ENCODE measurements at places on chromosomes 3 and 15.
A peak's percentile ranks its signal among the peaks of the same experiment; 100 is the strongest.

DNA sequence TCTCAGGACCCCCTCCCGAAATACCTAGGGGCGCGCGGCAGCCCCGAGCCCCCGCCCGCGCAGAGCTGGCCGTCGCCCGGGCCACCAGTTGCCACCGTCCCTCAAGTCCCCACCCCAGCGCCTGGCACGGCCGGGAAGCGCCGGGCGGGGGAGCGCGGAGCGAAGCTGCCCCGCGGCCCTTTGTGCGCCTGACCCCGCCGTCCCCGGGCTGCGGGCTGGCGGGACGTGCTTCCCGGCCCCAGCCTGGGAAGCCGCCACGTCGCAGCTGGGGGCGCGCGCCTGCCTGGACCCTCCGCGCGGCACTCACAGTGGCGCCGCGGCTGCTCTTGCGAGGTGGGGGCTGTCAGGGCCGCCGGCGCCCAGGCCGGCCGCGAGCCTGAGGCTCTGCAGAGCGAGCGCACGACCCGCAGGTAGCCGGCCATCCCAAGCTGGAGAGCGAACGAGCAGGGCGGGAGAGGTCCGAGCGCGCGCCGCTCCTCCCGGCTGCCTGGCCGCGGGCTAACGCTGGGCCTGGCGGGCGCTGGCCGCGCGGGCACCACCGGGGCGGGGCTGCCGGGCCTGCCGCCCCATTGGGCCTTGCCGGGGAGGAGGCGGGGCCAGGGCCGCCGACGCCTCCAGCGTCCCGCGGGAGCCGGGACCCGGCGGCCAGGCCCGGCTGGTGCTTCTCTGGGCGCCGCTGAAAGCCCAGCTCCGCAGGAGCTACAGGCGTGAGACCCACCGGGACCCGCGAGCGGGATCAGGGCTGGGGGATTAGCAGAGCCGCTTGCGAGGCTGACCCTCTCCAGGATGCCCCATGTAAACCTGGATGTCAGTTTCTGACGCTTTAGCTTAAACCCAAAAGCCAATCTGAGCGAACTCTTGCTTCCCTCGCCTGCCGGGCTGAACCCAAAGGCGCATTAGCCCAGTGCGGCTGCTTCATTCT is at the start of gene IDH2:
Gene IDH2, minus strand, starts transcription at position 500 of the 922 bp plus-strand sequence. Its CDS starts 78 bp downstream, at position 422.
- peak; percentile 87 for DNase-seq

- DNase-seq: no peak
These were observed 265.6 kb upstream of the ATP11B start for GRCh38 chr3:182527745-182528144.

- DNase-seq: no peak
These were observed 26.4 kb downstream of the ANXA2 start for GRCh38 chr15:60371175-60372051.

DNA sequence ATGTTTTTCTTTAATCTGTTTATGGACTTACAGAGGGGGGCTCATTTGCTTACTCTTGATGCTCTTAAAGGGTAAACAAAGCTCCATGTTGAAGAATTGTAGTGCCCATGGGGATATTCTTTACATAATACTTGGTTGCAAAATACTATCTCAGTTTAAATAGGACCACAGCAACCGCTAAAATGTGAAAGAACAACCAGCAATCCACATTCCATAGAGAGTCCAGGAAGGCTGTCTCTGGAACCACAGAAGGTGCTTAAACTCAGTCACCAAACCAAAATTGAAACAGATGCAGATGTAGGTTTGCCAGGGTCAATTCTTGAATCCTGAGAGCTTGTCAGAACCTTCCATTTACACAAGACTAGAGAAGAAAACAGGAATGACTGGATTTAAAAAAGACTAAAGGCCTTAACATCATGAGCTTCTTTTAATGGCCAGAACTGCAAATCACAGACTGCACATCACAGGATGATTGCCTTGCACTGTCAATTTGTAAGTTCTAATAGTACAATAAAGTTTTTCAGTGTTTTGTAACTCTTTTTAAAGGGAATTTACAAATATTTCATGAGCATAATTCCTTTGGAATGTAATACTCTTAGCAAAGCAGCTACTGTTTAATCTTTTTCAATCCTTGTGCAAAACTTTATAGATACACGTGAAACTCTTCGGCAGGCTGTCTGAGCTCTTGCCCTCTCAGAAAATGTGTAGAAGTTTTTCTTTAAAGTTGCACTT is 661.6 kb downstream of the SI start:
- DNase-seq: no peak

DNA sequence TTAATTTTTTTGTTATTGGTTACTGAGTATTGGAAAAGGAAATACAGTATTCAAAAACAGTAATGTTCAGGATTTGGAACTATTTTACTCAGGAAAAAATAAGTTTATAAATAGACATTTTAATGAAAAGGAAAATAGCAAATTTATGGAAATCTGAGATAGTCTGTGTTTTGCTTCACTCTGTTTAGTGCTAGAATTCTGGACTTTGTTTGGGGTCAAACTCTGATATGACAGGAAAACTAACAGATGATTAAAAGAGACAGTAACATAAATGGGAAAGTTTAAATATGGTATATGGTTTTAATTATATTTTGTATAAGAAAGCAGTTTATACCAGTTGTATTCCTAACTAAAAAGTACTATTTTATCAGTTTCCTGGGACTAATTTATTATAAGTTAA is 17.4 kb downstream of the SETD5 start:
- DNase-seq: no peak

DNA sequence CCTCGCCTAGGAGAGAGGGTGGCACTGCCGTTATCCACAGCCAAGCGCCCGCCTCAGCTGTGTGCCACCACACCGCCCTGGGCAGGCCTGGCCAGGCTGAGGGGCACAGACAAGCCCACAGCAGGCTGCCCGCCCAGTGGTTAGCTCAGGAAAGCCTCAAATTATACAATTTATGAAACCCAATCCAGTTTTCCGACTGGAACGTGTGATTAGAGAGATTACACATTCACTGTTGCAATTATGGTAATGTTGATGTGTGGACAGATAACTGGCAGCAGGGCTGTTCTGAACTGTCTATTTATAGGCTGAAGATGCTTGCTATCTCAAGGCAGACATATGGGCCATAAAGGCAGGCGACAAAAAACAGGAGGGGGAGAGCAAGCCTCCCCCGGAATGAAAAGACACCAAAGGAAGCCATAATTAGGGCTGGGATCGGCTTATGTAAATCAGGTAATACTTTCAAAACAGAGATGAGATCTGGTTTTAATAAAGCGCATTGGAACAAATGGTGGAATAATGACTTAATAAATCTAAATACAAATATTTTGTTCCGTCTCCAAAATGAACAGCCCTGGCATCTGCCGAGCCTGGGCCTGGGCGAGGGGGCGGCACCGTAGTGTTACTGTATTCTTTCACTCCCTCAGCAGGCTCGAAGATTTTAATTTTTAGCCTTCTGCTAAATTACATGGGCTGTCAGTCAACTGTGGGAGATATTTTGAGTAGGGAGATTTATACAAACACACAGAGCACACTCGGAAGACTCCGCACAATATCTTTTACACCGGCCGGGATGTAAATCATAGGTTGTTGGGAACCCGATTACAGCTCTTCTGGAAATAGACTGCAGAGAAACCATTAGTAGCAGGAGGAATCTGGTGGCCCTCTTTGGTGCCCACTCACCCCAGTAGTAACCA is 103.1 kb upstream of the TLE3 start:
- DNase-seq: no peak

DNA sequence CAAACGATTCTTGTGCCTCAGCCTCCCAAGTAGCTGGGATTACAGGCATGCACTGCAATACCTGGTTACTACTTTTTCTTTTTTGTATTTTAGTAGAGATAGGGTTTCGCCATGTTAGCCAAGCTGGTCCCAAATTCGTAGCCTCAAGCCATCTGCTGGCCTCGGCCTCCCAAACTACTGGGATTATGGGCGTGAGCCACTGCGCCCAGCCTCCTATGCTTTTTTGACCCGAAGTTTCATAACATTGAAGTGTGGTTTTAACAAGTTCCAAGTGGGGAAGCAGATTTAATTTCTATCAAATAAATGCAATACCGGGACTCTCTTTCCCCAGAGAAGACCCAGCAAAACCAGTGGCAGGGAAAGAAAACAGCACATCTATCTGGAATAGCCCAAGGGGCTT is 13.7 kb downstream of the SH3BP5 start:
- DNase-seq: no peak

- no peak for DNase-seq
These were observed 154.6 kb upstream of the COL8A1 start for GRCh38 chr3:99483841-99484240.

- no peak for DNase-seq
These were observed 6.8 kb downstream of the GATM start for GRCh38 chr15:45371546-45371945.

- no peak for DNase-seq
These were observed 86.8 kb downstream of the LSM3 start for GRCh38 chr3:14265246-14265962.

GRCh38 chr3:2856138-2857133 is 253.7 kb downstream of the IL5RA start:
- peak; percentile 40 for DNase-seq

DNA sequence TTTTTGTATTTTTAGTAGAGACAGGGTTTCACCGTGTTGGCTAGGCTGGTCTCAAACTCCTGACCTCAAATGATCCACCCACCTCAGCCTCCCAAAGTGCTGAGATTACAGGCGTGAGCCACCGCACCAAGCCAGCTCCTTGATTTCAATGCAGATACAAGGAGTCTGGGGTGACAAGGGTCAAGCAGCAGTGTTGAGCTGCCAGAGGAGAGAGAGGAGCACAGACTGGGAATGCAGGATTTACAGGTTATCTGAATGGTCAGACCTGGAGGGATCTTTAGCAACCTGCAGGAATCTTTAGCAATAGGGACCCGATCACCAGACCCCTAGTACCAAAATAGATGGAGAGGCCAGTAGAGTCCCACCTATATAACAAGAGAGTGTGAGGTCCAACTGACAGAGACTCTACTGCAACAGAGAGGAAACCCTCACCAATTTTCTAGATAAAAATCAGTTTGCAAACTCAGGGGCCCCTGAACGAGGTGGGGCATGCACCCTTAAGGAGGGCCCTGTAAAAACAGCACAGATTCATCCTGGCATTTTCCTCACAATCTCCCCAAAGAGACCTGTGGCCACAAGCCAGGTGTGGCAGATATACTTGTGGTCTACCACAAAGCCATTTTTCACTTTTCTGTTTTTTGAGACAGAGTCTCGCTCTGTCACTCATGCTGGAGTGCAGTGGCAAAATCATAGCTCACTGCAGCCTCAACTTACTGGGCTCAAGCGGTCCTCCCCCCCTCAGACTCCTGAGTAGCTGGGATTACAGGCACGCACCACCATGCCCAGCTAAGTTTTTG is 10.7 kb upstream of the SHISA5 start:
- no peak for DNase-seq

GRCh38 chr15:69037977-69038376 is 23.5 kb downstream of the NOX5 start:
- DNase-seq: no peak

GRCh38 chr3:23776352-23776891 is 29.3 kb upstream of the UBE2E1 start:
- DNase-seq: no peak

DNA sequence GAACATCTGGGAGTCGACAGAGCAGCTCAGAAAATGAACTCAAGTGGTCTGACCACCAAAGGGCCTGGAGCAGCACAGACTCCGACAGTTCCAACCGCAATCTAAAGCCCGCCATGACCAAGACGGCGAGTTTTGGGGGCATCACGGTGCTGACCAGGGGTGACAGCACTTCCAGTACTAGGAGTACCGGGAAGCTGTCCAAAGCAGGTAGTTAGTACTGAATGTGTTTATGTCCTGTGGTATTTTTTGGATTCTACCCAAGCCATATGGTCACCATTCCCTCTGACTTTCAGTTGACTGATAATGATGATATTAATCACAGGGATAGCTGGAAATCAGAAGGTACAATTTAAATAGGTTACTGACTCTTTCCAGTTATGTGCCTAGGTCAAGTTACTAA is 82.3 kb downstream of the ARPP21 start:
- no peak for DNase-seq

- DNase-seq: peak; percentile 66
These were observed 1.4 kb downstream of the IGF1R start for GRCh38 chr15:98649472-98650416.

GRCh38 chr3:194967151-194968117 is 281.8 kb downstream of the FAM43A start:
- no peak for DNase-seq

GRCh38 chr15:32636410-32636809 is 5.1 kb upstream of the SCG5 start:
- no peak for DNase-seq

DNA sequence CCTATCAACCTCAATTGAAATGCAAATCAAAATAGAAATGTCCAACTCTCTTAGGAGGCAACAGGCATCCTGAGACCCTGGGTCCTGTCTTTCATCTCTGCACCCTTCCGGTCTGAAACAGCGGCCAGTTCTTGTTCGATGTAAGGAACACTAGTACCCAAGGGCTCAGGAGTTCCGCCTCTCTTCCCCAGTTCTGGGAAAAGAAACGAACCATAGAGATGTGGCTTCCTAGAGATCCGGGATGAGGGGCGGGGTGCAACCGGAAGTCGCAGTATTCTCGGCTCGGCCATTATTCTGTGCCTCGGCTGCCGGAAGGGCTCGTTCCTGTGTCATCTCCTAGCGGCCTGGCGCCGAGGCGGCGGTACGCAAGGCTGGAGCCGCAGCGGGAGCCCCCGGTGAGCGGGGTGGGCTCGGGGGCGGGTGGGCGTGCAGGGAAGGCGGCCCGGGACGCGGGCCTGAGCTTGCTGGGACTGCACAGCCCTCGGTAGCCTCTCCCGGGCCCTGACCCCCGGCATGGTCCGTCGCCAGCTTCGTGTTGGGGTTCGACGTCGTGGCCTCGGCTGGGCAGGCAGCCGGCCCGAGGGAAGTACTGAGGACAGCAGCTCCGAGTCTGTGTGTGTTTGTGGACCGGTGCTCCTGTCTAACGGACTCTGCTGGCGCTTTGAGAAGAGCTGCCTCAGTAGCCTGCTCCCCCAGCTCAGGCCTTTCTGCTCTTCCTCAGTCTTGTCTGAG is at the start of gene ZNF197:
Gene ZNF197, plus strand, starts transcription at position 288 of the 732 bp plus-strand sequence. CDS start 4,119 bp downstream, outside the sequence.
- DNase-seq: peak; percentile 37

GRCh38 chr3:37765591-37766488 is 95.8 kb upstream of the CTDSPL start:
- no peak for DNase-seq

DNA sequence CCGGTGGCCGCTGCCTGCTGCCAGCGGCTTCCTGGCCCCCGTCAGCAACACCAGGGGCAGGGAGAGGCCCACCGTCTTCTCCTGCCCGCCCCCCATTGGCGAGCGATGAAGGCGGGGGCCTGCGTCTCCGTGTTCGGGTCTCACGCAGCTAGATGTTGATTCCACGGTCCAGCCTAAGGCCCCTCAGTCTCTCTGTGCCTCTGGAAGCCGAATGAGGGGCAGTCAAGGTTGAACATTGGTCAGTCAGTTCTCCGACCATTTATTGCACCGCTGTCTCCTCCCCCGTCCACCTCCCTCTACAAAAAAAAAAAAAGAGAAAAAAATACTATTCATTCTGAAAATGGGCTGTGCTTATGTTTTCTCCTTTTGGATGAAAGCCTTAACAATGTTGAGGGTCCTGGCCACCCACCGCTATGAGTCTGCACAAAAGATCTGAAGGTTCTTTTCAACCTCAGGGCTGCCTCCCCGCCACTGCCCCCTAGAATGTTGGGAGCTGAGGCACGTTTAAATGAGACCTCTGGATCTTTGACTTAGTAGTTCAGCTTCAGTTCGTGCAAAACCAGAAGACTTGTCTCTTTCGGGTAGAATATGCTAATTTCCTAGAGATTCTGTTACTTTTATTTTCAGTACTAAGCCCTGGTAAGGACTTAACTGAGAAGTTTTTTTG is 736 bp downstream of the IREB2 start:
- DNase-seq: peak; percentile 45

GRCh38 chr15:58362262-58362922 is 69.4 kb upstream of the LIPC start:
- DNase-seq: no peak
